ENCODE measurements at places on chromosomes 5 and 9.

DNA sequence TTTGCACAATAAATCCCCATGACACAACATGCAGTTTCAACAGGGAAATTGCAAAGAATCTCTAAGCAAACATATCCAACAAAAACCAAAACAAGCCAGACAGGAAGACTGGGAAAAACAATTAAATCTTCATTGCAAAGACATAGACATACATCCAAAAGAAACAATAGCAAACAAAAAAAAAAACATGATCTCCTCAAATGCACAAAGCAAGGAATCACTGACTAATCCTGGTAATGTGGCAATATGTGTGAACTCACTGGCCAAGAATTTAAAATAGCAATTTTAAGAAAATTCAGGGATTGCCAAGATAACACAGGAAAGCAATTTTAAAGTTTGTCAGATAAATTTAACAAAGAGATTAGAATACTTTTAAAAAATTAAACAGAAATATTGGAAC, 520.1 kb upstream of the SMC2 start:
- DNase-seq, result no peak

GRCh38 chr9:70466976-70467561, 52.6 kb upstream of the KLF9 start:
- DNase-seq, result peak; percentile 41

GRCh38 chr9:127130661-127131538, 8.5 kb upstream of the ANGPTL2 start:
- DNase-seq, result no peak

- DNase-seq, result no peak
Observed at GRCh38 chr5:173800340-173800739, 87.8 kb upstream of the CPEB4 start.

DNA sequence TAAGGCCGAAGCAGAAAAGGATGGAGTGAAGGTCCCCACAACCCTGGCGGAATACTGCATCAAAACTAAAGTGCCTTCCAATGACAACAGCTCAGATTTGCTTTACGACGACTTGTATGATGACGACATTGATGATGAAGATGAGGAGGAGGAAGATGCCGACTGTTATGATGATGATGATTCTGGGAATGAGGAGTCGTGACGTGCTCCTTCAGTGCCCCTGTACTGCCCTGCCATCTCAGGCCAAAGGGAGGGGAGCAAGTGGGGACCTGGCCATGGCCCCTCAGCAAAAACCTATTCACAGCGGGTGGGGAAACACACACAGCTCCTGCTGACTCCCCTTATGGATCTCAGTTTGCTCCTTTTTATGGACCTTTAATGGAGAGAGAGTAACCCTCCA, 100.1 kb downstream of the UBE2R2 start:
- no peak for DNase-seq

DNA sequence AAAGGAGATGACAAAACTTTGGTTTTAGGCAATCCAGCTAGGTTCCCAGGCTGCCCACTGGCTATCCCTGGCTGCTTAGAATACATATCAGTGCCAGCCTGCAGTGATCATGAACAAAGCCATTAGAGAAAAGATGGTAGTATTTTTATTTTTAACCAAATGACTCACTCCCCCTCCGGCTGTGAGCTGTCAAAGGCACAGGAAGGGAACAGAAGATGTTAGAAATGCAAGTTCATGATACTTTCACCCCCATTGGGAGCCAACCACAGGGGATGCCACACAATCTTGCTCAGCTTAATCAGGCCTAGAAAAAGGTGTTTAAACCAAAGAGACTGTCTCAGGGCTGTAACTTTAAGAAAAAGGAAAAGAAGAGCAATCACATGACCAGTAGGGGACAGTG, 70.3 kb upstream of the ASTN2 start:
- DNase-seq, result no peak

GRCh38 chr5:112691758-112692157, 45.9 kb upstream of the APC start:
- no peak for DNase-seq

DNA sequence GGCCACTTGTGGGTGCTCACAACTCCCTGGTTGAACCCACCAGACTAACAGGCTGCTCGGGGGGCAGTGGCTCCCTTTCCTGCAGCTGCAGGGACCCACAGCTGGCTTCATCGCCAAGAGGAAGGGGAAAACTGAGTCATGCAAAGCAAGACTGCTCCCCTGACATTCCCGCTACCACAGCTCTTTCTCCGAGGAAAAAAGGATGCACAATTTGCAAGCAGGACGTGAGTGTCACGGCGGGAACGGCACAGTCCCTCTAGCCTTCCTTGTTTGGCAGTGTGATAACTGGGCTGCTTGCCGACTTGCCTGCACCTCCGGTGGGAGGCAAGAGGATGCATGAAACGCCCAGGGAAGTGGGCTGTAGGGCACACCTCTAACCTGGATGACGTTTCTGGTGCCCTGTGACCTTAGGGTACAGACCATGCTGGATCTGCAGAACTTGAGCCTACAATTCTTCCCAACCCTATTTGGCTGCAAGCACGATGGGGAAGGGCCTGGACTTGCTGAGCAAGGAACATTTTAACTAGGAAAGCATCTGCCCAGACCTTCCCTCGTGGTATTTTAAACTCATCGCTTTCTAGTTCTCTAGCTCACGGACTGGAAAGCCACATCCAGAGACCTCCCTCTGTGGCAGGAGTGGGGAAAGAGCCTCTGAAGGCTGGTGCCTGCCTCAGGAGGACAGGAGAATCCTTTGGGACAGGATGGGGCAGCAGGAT, 7.8 kb downstream of the SH3PXD2B start:
- no peak for DNase-seq

DNA sequence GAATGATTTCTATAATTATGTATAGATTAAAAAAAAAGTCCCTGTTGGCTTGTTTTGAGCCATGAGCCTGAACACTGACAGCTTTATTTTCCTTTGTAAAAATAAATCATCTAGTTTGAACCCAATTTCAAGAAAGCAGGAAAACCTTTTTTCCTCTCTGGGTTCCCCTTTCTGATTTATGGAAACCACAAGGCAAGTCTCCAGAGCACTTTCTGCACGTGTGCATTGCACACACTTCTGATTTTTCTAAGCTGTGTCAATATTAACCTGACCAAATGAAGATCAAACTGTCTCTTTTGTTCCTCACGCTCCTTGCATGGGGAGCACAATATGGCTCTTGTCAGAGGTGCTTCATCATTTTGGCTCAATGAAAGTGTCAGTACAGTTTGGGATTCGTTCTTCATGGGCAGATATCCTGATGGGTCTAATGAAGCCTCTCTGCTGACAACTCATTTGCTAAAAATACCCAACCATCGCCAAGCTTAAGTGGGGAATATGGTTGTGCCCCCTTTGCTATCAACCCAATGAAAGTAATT, 39.2 kb upstream of the PCA3 start:
- no peak for DNase-seq

DNA sequence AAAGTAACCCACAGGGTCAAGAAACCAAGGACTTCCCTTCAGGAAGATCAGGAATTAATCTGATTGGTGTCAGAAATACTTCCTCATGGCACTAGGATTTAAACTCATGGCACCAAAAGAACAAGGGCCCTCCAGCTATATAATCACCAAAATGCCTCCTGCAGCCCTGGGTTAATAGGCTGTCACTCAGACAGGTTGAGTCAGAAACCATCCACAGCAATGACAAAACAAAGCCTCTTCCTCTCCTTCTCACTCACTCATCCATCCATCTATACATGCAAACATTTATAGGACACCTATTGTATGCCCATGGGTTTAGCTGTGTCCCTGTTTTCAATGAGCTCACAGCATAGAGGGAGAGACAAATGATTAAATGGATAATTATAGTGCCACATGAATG, 62.5 kb upstream of the SPOCK1 start:
- no peak for DNase-seq

DNA sequence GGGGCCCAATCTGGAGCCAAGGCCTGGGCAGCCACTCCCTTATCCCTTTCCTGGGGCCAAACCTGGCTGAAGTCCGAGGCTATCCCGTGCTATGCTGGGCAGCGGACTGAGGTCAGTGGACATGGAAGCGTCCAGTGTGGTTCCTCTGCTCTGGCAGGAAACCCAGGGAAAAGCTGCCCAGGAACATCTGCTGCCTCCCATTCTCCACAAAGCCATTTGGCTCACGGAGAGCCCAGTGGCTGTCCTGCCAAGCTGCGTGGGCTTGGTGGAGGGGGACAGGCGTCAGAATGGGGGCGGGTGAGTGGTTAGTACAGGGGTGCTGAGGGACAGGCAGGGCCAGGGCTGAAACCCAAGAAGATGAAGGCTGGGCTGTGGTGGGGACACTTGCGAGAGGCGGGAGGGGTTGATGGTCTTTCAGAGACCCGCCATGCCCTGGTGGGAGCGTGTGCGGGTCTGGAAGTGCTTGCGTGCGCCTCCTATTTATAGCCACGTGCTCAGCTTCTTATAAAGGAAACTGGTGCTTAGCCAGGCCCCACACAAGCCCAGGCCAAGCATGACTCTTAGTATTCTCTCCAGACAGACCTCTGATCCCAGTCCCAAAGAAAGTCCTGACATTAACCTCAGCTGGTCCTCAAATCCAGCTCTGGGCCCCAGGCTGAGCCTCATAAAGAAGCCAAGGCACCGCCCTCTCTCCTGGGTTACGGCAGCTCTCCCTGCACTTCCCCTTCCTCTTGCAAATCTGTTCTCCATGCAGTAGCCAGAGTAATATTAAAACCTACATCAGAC, 9.4 kb upstream of the SLC6A7 start:
- no peak for DNase-seq
